ENCODE measurements at places on chromosomes 2 and 18. TPM values are rescaled to one million over a fixed set of nuclear protein-coding genes. Genes with fewer than 3 reads are reported as not detected.

DNA sequence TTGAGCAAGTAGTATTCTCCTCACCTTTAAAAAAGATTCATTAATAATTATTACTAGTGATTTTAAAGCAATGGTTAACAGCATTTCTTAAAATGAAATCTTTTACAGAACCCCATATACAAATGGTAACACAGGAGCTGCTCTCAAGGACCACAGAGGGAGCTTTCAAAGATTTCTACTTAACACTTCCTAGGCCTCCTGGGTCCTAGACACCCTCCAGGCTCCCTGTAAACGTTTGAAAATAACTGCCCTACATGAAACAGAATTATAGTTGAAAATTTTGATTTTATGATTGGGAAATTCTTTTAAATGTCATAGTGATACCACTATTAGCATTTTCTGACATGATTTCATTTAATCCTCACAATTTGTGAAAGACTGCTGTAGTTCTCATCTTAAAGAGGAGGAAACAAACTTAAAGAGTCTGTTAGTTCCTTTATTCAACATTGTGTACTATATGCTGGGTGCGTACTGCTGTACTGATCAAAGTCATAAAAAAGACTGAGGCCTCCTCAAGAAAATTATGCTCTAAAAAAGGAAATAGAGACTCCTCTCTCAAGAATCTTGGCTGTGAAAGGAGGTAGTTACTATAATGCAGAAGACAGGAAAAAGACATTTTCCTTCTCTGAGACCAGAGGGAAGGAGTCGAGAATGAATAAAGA, 10.6 kb downstream of the CUL3 start:
- no peak for DNase-seq
- H3K27me3 ChIP-seq: no peaks in the 10 kb centered on the region
- peak overlapping the region; percentile 46 for H3K4me3 ChIP-seq
- no peak overlapping the region for H3K27ac ChIP-seq
- H3K4me1 ChIP-seq: peaks cover 83% of the 10 kb centered on the region
- H3K36me3 ChIP-seq: no peaks in the 10 kb centered on the region

DNA sequence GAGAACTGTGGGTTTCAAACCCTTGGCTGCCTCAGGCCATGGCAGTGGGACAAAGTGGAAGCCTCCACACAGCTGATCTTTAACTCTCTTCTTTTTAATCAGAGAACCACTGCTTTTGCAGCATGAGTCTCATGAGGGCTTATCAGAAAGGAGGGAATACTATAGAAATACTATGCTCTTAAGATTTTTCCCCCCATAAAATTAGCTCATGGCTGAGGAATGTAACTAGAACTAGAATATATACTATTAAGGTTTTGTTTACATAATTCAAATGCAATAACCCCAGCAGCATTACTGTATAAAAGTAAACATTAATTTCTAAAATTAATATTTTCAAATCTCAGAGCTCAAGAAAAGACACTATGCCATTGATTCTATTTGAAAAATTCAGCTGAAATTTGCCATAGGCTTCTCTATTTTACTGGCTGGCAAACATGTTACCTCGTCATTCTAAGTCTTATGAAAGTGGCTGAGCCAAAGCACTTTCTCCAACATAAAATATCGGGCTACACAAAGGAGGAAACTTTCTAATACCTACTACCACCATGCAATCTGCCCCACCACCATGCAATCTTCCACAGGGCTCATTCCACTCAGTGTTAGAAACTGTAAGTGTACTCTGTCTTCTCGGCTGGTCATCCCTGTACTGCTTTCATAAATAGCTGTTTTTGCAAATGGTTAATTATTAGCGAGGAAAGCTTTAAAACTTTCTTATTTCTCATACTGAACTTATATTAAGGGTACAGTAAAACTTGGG, 42.5 kb downstream of the WDR35 start:
- H3K4me1 ChIP-seq: peaks cover 32% of the 10 kb centered on the region
- no peaks in the 10 kb centered on the region for H3K27me3 ChIP-seq
- no peak overlapping the region for H3K4me3 ChIP-seq
- no peak for DNase-seq
- H3K27ac ChIP-seq: no peak overlapping the region

DNA sequence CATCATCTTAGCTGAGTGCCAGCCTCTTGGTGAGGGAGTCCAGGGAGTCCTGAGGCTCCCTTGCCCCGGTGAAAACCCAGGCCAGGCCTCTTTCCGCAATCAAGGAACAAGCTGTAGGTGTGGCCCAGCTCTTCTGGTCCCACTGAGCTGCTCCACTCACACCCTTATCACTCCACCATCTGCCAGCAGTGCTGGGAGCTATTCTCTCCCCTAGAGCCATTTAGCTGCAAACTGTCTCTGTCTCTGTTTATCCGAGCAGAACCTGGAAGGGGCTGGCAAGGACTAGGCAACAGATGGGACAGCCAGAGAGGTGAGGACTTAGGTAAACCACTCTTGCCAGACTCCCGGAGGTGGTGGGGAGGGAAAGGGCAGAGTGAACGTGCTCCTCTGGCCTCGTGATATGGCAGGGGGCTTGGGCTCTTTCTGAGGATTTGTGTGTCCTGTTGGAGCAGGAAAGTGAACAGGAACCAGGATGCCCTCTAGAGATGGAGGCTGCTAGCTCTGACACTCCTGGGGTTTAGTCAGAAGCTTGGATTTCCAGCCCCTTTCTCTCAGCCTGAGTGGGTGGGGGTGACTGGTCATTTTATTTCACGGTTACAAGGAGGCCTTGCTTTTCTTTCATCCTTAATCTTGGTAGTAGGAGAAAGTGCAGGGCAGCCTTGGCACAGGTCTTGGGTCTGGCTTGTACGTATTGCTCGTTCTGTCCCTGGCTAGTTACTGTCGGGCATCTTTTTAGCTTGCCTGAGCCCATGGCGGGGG, 19.6 kb downstream of the B3GNT2 start:
- no peak overlapping the region for H3K4me3 ChIP-seq
- DNase-seq: no peak
- H3K4me1 ChIP-seq: peaks cover 51% of the 10 kb centered on the region

- DNase-seq: no peak
- peaks cover 12% of the 10 kb centered on the region for H3K27me3 ChIP-seq
- no peak overlapping the region for H3K4me3 ChIP-seq
- peaks cover 22% of the 10 kb centered on the region for H3K4me1 ChIP-seq
These were observed 222.9 kb upstream of the AGAP1 start for GRCh38 chr2:235270956-235271355.

DNA sequence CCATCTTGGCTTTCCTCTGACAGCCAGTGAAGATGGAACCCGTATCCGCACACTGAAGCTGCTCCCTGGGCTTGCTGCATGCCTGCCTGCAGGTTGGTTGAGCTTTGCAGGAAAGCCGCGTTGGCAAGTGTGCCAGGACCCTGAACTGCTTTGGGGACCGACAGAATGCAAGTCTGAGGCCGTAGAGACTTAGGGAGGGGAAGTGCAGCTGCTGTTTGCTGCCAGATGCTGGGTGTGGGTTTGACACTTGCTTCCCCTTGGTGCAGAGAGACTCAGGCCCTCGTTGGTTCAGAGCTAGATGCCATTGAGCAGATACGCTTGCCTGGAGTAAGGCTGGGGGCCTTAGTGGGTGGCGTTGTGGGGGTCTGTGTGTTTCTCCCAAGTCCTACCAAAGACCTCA, 13.1 kb upstream of the PHLPP1 start:
- no peaks in the 10 kb centered on the region for H3K27me3 ChIP-seq
- H3K4me1 ChIP-seq: no peaks in the 10 kb centered on the region
- no peak for DNase-seq

DNA sequence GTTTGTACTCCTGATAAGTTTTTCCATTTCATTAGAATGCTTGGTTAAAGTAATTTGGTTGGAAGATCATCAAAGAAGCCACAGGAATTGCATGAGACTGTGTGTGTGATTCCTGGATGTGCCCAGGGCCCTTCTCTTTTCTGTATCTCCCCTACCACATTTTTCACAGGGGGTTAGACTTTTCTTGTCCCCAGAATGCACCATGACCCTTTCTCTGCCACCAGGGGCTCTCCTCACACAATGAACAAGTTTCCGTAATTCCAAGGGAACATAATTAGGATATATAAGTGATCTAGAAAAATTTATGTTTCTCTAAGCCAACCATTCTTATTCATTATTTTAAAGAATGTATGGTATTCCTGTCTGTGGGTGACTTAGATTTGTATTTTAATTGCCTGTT, 291.8 kb downstream of the NEDD4L start:
- no peaks in the 10 kb centered on the region for H3K27me3 ChIP-seq
- peaks cover 56% of the 10 kb centered on the region for H3K4me1 ChIP-seq
- H3K4me3 ChIP-seq: no peak overlapping the region
- no peak for DNase-seq
- H3K27ac ChIP-seq: peak overlapping the region; percentile 19

DNA sequence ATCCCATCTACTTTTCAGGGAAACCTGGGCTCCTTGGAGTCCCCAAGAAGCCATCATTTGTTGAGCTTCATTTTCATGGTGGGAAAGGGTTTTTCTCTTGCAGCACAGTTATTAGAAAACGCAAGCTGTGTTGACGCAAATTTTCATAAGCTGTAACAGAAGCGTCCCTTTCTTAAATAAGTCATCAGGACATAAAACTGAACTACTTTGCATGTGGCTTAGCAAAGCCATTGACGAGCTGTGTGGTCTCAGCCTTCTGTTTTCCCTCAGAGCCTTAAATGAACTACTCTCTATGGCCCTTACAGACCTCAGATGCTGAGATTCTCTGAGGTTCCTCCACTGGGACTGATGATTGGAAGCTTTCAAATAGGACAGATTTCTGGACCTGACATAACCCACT, 85.1 kb downstream of the ARL4C start:
- H3K4me1 ChIP-seq: peaks cover 12% of the 10 kb centered on the region
- peaks cover 5% of the 10 kb centered on the region for H3K27me3 ChIP-seq
- no peak overlapping the region for H3K27ac ChIP-seq

GRCh38 chr2:162457046-162457445, 113.1 kb downstream of the GCA start:
- no peak for DNase-seq
- H3K27ac ChIP-seq: no peak overlapping the region
- H3K27me3 ChIP-seq: no peaks in the 10 kb centered on the region
- H3K4me1 ChIP-seq: no peaks in the 10 kb centered on the region
- no peak overlapping the region for H3K4me3 ChIP-seq

DNA sequence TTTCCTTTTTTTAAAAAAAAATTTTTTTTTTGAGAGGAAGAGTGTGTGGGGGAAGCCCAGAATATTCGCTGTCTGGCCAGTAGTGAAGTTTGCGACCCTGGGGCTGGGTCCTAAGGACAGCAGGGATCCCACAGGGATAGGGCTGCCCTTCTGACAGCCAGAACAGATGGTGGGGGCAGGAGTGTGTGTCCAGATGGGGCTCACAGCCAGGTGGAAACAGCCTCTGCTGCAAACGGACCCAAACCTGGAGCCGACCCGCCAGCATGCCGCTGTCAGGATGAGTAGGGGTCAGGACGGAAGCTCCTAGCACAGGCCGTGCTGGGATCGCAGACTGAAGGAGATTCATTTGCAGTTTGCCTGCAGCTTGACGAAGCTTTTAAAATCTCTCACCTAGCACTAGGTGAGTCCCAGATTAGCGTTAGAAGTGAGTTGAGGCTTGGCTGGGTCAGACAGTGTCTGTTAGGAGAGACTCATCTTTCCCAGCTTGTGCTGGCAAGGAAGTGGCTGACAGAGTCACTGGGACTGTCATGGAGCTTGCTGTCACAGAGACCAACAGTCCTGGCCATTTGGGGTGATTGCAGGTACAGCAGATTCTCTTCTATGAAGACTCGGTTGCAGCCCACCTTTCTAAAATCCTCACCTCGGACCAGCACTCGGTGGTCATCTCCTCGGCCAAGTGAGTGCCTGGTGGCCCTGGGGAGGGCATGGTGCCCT, 93.4 kb downstream of the DGKD start:
- H3K4me3 ChIP-seq: no peak overlapping the region
- H3K4me1 ChIP-seq: peaks cover 8% of the 10 kb centered on the region
- DNase-seq: no peak
- peaks cover 23% of the 10 kb centered on the region for H3K36me3 ChIP-seq
- H3K27ac ChIP-seq: no peak overlapping the region

DNA sequence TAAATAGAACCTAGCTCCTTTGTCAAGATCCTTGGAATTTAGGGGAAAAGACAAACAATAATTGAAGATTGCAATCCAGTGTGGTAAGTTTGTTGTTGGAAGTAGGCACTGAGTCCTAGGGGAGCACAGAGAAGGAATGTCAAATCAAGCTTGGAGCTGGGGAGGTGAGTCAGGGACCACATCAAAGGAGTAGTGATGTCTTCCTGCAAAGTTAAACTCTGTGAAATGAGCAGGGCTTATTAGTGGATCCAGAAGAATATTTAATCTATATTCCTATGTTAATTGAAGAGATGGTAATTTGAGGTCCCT, 41.7 kb upstream of the NABP1 start:
- no peak overlapping the region for H3K4me3 ChIP-seq
- no peak overlapping the region for H3K27ac ChIP-seq
- no peak for DNase-seq
- H3K36me3 ChIP-seq: no peaks in the 10 kb centered on the region
- peaks cover 4% of the 10 kb centered on the region for H3K27me3 ChIP-seq

The C2orf42 gene
- 13.1 TPM for total RNA-seq

The TEX261 gene
- total RNA-seq: 15.2 TPM

The CNNM3 gene
- total RNA-seq: 34.9 TPM

The PCBP1 gene
- total RNA-seq: 518 TPM

All from WTC11 (cell line).